ENCODE measurements at places on chromosomes 11 and 22.

- DNase-seq: peak; percentile 38
Observed at GRCh38 chr22:21876486-21877176, 9.2 kb upstream of the MAPK1 start.

DNA sequence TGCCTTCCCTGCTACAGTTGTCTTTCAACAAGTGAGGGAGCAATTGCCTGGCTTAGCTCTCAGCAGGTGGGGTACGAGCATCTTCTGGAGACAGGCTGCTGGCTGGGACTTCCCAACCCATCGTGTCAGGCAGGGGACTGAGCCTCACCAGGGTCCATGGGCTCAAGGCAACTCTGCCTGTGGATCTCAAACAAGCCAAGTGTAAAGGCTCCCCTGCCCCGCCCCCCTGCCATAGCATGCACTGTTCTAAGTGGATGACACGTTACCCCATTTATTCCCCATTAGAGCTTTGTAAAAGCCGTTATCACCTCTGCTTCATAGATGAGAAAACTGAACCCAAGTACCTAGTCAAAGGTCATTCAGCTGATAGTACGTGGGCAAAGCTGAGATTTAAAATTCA lies 222.9 kb downstream of the NTM start:
- no peak for DNase-seq

GRCh38 chr11:6638429-6638828 lies 17.2 kb downstream of the DCHS1 start:
- DNase-seq: no peak

DNA sequence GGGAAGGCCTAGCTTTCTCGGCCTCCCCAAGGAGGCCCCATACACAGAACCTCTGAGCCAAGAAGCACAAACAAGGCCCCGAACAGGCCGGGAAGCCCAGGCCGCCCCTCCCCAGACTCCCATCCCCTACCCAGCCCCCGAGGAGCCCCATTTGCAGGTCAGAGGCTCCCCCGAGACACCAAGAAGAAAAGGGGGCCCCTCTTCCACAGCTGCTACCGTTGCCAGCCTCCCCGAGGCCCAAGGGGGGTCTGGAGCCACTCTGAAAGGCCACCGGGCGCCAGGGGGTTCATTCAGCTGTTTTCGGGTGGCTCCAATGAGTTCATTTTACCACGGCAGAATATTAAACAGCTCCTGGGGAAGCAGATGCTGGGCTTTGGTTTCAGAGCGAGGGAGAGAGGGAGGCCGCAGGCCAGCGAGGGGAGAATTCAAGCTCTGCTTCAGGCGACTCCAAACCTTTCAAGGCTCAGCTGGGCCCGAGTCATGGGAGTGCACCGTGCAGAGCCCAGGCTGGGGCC lies 28.5 kb downstream of the MN1 start:
- DNase-seq: no peak

DNA sequence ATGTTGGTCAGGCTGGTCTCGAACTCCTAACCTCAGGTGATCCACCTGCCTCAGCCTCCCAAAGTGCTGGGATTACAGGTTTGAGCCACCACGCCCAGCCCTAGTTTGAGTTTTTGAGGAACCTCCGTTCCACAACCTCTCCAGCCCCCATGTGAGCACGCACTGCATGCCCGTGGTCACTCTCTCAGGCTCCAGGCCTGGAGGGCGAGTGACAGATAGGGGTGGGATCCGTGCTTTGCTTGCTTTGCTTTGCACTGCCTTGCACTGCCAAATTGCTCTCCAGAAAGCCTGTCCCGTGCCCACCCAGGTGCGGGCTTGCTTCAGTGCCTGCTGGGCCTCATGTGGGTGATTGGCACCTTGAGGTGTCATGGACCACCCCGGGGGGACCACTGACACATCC lies 29.9 kb downstream of the FGF4 start:
- no peak for DNase-seq

DNA sequence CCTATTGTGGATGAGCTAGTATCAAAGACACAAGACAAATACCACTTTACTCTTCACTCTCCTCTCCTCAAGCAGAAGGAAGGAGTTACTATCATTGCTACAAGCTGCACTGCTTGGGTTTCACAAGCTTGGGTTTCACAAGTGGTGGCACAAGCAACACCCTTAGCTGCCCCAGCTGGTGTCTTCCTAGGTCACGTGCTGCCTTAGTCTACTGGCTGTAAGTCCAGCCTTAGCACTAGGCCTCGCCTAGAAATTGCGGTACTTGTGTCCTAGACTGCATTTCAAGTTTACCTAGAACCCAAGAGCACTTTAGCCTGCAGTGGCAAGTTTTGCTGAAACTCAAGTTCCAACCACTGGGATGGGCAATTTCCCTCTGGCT lies 86.6 kb downstream of the EHF start:
- no peak for DNase-seq

Measured in brain microvascular endothelial cell (primary cell).